ENCODE measurements at places on chromosomes 1 and 21.

GRCh38 chr21:41781050-41781410 is 14.2 kb upstream of the RIPK4 start:
- H3K4me3 ChIP-seq = no peak overlapping the region
- H3K27me3 ChIP-seq = peaks cover 1% of the 10 kb centered on the region
- DNase-seq = no peak
- no peaks in the 10 kb centered on the region for H3K36me3 ChIP-seq
- H3K4me1 ChIP-seq = peaks cover 9% of the 10 kb centered on the region

GRCh38 chr1:15626269-15626950 is 9.2 kb downstream of the DDI2 start:
- H3K27ac ChIP-seq = no peak overlapping the region
- no peaks in the 10 kb centered on the region for H3K4me1 ChIP-seq
- no peak overlapping the region for H3K4me3 ChIP-seq
- peaks cover 34% of the 10 kb centered on the region for H3K36me3 ChIP-seq
- no peaks in the 10 kb centered on the region for H3K27me3 ChIP-seq

DNA sequence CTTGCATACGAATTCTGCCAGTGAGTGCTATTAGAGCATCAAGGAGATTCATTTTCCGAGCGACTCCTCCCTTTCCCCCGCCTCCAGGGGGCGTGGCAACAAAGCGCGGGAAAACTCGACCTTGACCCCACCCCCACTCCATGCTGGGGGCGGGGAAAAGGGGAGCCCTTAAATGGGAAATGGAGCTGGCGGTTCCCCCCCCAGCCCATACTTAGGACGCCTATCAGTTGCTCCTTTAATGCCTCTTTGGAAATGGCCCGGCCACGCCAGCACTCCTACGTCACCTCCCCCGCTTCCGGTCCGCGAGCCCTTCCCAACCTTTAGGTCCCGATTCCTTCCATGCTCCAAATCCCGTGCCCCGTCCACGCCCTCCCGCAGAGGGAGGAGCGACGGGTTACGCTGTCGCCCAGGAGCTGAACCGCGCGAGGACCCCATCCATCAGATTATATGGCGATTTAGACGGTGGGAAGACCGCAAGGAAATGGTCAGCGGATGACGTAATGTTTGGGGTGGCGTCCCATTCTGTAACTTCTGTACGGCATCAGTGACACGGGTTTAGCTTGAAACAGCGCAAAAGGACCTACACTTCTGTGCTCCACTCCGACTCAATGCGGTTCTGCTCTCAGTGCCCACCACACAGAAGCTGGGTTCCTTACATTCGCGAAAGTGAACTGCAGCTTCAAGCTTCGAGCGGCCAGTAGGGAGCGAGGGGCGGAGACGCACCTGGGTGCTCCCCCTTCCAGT is 702 bp upstream of the ZNF687 start:
- peaks cover 5% of the 10 kb centered on the region for H3K36me3 ChIP-seq
- peaks cover 6% of the 10 kb centered on the region for H3K4me1 ChIP-seq
- DNase-seq = peak; percentile 93
- H3K27me3 ChIP-seq = no peaks in the 10 kb centered on the region

DNA sequence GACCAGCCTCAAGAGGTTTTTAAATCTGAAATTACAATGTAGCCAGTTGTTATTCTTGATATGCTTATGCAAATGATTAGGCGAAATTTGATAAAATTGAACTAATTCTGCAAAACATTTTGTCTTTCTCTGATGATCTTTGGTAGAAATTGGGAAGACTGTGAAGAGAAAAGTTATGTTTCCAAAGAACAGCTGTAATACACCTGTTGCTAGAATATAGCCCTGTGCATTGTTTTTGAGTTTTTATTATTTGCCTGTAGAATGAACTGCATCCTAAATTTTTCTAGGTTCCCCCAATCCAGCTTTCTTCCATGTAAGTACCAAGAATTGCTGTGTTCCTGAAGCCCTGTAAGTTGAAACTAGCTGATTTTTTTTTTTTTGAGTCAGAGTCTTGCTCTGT is 81.5 kb upstream of the RHOU start:
- H3K4me1 ChIP-seq = no peaks in the 10 kb centered on the region
- H3K27ac ChIP-seq = no peak overlapping the region
- H3K4me3 ChIP-seq = no peak overlapping the region

- H3K36me3 ChIP-seq = no peaks in the 10 kb centered on the region
- DNase-seq = peak; percentile 70
- H3K4me1 ChIP-seq = peaks cover 2% of the 10 kb centered on the region
- H3K27me3 ChIP-seq = no peaks in the 10 kb centered on the region
Measured at GRCh38 chr1:117754061-117754969, 148.5 kb downstream of the TENT5C start.

- peaks cover 13% of the 10 kb centered on the region for H3K36me3 ChIP-seq
- no peak for DNase-seq
- H3K27ac ChIP-seq = no peak overlapping the region
- no peak overlapping the region for H3K4me3 ChIP-seq
Measured at GRCh38 chr1:228277491-228278431, 69.9 kb downstream of the OBSCN start.

GRCh38 chr21:45768740-45769048 is 125.2 kb downstream of the PCBP3 start:
- H3K27ac ChIP-seq = no peak overlapping the region
- H3K27me3 ChIP-seq = no peaks in the 10 kb centered on the region
- no peaks in the 10 kb centered on the region for H3K36me3 ChIP-seq
- H3K4me3 ChIP-seq = no peak overlapping the region
- H3K4me1 ChIP-seq = no peaks in the 10 kb centered on the region

- DNase-seq = no peak
- no peak overlapping the region for H3K27ac ChIP-seq
- H3K4me3 ChIP-seq = no peak overlapping the region
- no peaks in the 10 kb centered on the region for H3K4me1 ChIP-seq
- H3K27me3 ChIP-seq = no peaks in the 10 kb centered on the region
Measured at GRCh38 chr1:50218344-50219120, 109.8 kb downstream of the ELAVL4 start.

GRCh38 chr1:84143796-84144565 is at the start of gene PRKACB:
Gene PRKACB (plus strand): TSS chr1:84144271. CDS start chr1:84144362, 91 bp downstream.
- H3K27ac ChIP-seq = no peak within 1 kb of the TSS
- no peaks in the 10 kb centered on the region for H3K36me3 ChIP-seq
- H3K4me3 ChIP-seq = no peak within 1 kb of the TSS
- no peak for DNase-seq
- H3K4me1 ChIP-seq = no peaks in the 10 kb centered on the region
- H3K27me3 ChIP-seq = no peaks in the 10 kb centered on the region

GRCh38 chr21:41672543-41672915 is 94.3 kb downstream of the RIPK4 start:
- H3K27me3 ChIP-seq = no peaks in the 10 kb centered on the region
- H3K4me1 ChIP-seq = peaks cover 7% of the 10 kb centered on the region
- H3K27ac ChIP-seq = no peak overlapping the region
- H3K36me3 ChIP-seq = no peaks in the 10 kb centered on the region
- no peak overlapping the region for H3K4me3 ChIP-seq

- H3K27ac ChIP-seq = no peak overlapping the region
- no peaks in the 10 kb centered on the region for H3K36me3 ChIP-seq
- no peak for DNase-seq
Measured at GRCh38 chr1:1196431-1197187, 9.8 kb downstream of the TNFRSF18 start.

GRCh38 chr1:90210633-90211491 is 216.0 kb downstream of the ZNF326 start:
- no peaks in the 10 kb centered on the region for H3K36me3 ChIP-seq
- DNase-seq = no peak
- no peak overlapping the region for H3K4me3 ChIP-seq
- no peak overlapping the region for H3K27ac ChIP-seq
- no peaks in the 10 kb centered on the region for H3K27me3 ChIP-seq

DNA sequence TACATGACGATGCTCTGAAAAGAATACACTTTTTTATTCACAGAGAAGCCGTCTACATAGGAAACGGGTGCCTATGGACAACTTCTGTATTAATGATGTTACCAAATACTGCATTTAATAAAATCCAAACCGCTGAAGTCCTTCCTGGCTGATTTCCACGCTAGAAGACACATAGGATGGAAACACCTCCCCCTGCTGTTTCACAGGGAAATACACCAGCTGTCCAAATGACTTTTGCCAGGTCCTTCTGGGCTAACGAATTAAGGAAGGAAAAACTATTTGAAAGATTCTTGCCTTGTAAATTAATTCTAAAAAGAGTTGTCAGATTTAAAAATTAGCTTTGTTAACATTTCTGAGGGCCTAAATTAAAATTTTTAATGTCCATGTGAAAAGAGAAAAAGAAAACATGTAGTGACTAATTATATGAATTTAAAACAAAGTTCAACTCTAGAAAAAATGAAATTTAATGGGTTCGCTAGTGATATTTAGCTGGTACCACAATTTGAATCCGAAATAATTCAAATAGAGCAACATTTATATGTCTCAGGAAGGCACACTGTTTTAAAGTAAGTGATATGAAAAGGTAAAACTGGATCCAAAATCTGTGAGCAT is 146.0 kb downstream of the RERE start:
- no peak overlapping the region for H3K27ac ChIP-seq
- no peak for DNase-seq
- peaks cover 5% of the 10 kb centered on the region for H3K4me1 ChIP-seq
- H3K4me3 ChIP-seq = no peak overlapping the region

GRCh38 chr1:82042306-82043060 is 241.7 kb downstream of the ADGRL2 start:
- H3K27me3 ChIP-seq = no peaks in the 10 kb centered on the region
- H3K4me1 ChIP-seq = no peaks in the 10 kb centered on the region
- no peak for DNase-seq
- H3K36me3 ChIP-seq = no peaks in the 10 kb centered on the region
- no peak overlapping the region for H3K4me3 ChIP-seq

DNA sequence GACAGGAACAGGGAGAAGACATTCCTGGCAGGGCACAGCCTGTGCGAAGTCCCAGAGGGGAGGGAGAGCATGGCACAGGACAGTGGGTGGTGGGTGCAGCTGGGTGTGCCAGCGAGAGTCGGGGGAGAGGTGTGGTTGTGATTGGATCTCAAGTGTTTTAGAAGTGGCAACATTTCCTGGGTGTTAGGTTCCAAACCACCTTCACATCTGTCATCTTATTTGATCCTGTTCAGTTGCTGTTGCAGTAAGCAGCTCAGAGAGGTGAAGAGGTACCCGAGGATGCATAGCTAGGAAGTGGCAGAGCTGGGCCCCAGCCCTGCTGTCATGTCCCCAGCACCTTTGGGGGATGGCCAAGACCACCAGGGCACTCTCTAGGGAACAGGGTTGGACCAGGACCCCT is 22.0 kb upstream of the DISP3 start:
- no peaks in the 10 kb centered on the region for H3K36me3 ChIP-seq
- H3K4me3 ChIP-seq = no peak overlapping the region
- no peaks in the 10 kb centered on the region for H3K4me1 ChIP-seq
- no peak for DNase-seq
- H3K27me3 ChIP-seq = no peaks in the 10 kb centered on the region

GRCh38 chr1:79531790-79532189 is 525.3 kb upstream of the ADGRL4 start:
- no peak for DNase-seq
- H3K4me3 ChIP-seq = no peak overlapping the region
- no peaks in the 10 kb centered on the region for H3K27me3 ChIP-seq
- H3K4me1 ChIP-seq = no peaks in the 10 kb centered on the region
- H3K27ac ChIP-seq = no peak overlapping the region

- H3K4me1 ChIP-seq = no peaks in the 10 kb centered on the region
- no peaks in the 10 kb centered on the region for H3K27me3 ChIP-seq
- DNase-seq = no peak
- H3K27ac ChIP-seq = no peak overlapping the region
- H3K4me3 ChIP-seq = no peak overlapping the region
Measured at GRCh38 chr1:105872817-105873216, 1183.7 kb upstream of the PRMT6 start.

- H3K36me3 ChIP-seq = peaks cover 15% of the 10 kb centered on the region
- H3K4me1 ChIP-seq = peaks cover 25% of the 10 kb centered on the region
Measured at GRCh38 chr1:218299416-218299815, 14.3 kb downstream of the RRP15 start.

DNA sequence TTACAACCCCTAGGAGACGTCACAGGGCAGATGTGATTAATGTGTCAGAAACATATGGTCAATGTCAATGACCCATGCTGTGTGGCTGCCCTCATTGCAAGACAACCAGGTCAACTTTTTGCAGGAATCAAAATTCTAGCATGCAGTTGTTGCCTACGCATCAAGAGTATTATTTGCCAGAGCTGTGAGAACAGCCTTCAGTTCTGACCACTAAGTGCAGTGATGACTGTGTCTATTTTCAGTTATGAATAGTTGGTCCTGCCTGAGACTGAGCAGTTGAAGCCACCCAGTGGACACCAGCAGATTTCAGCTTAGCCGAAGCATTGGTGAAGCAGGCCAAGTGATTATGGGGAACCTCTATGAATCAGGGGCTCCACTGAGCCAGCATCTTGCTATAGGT is 47.3 kb downstream of the LYPLAL1 start:
- H3K4me3 ChIP-seq = no peak overlapping the region
- no peak overlapping the region for H3K27ac ChIP-seq
- no peaks in the 10 kb centered on the region for H3K36me3 ChIP-seq

DNA sequence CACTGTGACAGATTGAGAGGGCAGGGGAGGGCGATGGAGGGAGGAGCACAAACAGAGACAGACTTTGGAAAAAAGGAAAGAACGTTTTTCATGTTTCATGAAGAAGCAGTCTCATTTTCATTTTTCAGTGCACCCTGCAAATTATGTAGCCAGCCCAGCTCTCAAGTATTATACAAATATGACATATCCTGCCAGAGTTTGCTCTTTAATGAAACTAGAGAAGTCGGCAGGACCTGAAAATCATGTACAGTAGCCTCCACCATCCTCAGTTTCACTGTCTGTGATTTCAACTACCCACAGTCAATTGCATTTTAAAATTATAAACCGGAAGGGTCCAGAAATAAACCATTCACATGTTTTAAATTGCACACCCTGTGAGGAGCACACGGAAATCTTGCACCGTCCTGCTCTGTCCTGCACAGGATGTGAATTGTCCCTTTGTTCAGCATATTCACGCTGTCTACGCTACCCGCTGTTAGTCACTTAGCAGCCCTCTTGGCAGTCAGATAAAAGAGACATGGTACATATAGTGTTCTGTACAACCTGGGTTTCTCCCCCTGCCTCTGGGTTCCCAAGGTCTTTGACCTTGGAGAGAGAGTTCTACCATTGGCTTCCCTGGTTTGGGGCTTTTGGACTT is 13.6 kb upstream of the ADARB1 start:
- no peaks in the 10 kb centered on the region for H3K36me3 ChIP-seq
- no peak overlapping the region for H3K4me3 ChIP-seq
- H3K27ac ChIP-seq = no peak overlapping the region

- H3K27me3 ChIP-seq = no peaks in the 10 kb centered on the region
- no peak overlapping the region for H3K4me3 ChIP-seq
- DNase-seq = no peak
- no peak overlapping the region for H3K27ac ChIP-seq
- no peaks in the 10 kb centered on the region for H3K4me1 ChIP-seq
Measured at GRCh38 chr1:233015965-233016364, 65.6 kb downstream of the NTPCR start.
